ENCODE measurements at places on chromosomes 13 and 19.

GRCh38 chr19:768424-768823, 17.5 kb downstream of the MISP start:
- DNase-seq: no peak

DNA sequence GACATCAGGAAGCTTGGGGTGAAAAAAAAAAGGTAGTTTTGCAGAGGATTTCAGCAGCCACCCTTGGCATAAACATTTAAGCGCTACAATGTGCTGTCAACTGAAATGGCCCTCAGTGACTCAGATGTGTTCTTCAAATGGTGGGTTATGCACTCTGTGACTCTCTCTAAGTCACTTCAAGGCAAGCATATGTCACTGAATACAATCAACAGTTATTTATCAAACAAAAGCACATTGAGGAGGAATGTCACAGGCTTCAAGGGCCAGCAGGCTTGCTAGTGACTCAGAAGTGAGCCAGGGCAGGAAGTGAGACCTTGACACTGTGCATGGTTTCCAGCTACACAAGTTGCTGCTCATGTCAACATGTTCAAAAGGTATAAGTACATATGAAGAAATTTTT, 523.7 kb upstream of the HTR2A start:
- DNase-seq: no peak

DNA sequence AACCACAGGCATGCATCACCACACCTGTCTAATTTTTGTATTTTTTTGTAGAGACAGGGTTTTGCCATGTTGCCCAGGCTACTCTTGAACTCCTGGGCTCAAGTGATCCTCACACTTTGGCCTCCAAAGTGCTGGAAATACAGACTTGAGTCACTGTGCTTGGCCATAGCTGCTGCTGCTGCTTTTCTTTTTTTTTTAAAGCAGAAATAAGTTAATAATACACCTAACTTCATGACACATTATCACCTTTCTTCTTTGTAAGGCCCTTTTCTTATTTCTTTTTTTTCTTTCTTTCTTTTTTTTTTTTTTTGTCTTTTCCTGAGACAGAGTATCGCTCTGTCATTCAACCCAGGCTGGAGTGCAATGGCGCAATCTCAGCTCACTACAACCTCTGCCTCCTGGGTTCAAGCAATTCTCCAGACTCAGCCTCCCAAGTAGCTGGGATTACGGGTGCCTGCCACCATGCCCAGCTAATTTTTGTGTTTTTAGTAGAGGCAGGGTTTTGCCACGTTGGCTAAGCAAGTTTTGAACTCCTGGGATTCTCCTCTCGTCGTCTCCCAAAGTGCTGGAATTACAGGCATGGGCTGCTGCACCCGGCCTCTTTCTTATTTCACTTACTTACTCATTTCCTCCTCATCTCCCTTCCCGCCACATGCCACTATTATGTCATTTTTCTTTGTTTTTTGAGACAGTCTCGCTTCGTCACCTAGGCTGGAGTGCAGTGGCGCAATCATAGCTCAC, 8.7 kb downstream of the SHKBP1 start:
- no peak for DNase-seq

DNA sequence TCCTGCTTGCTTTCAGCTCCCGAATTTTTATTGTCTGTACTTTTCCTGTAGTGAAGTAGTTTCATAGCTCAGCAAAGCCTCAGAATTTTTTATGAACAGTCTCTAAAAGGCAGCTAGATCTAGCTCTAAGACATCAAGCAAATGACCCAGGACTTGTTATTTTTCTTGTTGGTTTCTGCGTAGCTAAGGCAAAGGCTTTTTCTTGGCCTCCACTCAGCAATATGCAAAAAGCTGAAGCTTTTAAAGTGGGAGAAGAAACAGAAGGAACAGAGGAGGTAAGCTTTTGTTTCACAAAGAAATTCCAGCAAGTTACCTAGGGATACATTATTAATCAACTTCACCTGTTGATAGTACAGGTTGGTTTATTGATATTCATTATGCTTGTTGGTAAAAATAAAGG, 235.9 kb downstream of the PCDH20 start:
- no peak for DNase-seq

- no peak for DNase-seq
These were observed 68.2 kb downstream of the RAP2A start for GRCh38 chr13:97502181-97502580.
